OCI-LY7 (cell line): ENCODE measurements at places on chromosomes 12 and 14. TPM values are rescaled to one million over a fixed set of nuclear protein-coding genes. Genes with fewer than 3 reads are reported as not detected.
A peak's percentile ranks its signal among the peaks of the same experiment; 100 is the strongest.

DNA sequence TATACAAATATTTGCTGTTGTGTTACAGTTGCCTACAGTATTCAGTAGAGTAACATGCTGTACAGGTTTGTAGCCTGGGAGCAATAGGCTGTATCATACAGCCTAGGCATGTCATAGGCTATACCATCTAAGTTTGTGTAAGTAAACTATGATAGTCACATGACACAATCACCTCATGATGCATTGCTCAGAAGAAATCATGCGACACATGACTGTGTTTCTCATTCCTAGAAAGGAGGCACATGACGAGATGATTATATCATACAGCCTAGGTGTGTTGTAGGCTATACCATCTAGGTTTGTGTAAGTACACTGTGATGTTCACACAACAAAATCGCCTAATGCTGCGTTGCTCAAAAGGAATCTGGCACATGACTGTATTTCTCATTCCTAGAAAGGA, 31.9 kb downstream of the NOPCHAP1 start:
- DNase-seq: peak; percentile 8

DNA sequence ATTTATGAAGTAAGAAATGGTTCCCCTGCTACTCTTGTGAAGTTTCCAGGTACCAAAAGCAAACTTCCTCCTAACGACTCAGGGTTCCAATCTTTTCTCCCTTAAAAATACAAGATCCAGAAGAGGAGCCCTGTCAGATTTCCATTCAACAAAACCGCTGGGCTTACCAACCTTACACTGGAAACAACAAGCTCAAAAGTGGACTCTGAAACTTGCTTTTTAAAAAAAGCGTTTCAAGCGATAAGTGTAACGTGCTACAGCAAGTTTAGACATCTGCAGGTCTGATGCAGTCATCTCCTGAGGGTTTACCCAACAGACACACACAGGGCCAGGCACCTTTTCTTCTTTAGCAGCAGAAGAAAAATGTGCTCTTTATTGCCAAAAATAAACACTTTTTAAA, 6.9 kb upstream of the CREBL2 start:
- DNase-seq: no peak

GRCh38 chr12:122412851-122413433, 9.5 kb downstream of the CLIP1 start:
- no peak for DNase-seq

Gene AQP6
- total RNA-seq: not detected in 2 replicates

DNA sequence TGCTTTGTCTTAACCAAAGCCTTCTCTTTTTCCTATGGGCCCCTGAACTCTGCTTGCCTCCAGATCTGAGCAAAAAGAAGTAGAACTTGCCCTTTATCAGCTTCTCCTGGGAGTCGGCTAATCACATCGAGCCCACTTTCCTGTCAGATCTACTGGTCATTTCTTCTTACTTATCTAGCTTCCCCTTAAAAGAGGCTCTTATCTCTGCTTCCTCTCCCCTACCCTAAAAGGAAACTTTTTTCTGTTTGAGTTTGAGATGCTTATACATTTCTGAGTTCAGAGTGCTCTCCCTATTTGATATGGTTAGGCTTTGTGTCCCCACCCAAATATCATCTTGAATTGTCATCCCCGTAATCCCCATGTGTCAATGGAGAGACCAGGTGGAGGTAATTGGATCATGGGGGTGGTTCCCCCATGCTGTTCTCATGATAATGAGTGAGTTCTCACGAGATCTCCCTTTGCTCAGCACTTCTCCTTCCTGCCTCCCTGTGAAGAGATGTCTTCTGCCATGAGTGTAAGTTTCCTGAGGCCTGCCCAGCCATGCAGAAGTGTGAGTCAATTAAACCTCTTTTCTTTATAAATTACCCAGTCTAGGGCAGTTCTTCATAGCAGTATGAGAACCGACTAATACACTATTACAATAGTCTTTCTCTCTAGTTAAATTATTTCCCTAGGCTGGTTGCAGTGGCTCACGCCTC, 114.7 kb upstream of the AMN1 start:
- no peak for DNase-seq

DNA sequence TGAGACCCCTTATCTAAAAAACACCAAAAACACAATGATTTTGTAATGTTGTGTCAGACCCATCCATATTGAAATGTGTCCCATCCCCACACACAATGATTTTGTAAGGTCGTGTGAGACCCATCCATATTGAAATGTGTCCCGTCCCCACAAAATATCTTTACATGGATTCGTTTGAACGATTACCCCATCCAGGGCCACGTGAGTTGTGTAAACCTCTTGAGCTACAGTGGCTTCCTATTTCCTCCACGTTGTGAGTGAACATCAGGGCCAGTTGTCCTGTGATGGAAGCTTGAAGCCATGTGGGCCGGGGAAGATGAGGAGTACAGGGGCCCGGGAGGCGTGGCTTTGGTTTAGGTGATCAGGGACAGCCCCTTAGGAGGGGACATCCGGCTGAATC, 27.0 kb upstream of the ULK1 start:
- DNase-seq: no peak

Gene MIP
- 0.57 TPM in 1 of 2 replicates, not detected in the other for total RNA-seq

Gene SSTR1
- total RNA-seq: not detected in 2 replicates

DNA sequence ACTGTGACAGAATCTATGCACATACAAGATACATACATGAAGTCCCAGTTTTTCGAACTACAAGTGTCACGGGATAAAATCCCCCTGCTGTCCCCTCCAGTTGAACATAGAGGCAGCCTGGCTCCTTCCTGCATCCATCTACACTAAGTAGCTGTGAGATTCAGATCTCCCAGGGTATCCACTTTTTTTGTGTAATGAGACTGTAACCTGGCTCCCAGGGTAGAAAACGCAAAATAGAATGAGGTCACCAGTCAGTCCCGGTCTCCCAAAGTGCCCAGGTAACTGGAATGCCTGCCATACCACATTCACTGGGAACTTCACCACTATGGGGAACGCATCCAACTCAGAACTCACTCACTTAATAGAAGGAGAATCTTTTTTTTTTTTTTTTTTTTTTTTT, 67.8 kb downstream of the TMCC3 start:
- DNase-seq: no peak

DNA sequence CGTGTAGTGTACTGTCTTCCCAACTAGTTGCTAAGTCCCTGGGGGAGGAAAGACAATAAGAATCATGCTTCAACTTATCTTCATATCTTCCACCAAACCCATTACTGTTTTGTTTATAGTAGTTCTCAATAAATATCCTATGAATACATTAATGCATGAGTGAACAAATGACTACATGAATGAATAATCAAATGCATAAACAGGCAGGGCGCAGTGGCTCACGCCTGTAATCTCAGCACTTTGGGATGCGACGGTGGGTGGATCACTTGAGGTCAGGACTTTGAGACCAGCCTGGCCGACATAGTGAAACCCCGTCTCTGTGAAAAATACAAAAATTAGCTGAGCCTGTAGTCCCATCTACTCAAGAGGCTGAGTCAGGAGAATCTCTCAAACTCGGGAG, 32.1 kb upstream of the NR2C1 start:
- DNase-seq: no peak

DNA sequence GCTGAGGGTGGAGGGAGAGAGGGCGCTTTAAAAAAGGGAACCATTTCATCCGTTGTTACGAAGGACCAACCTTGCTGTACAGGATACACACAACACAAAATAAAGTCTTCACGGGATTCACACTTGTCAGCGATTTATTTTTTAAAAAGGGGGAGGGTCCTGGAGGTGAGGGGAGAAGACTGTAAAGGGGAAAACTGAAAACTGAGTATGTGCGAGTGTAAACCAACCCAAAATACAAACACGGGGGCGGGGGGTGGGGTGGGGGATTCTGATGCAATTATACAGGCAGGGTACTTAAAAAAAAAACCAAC, 499 bp upstream of the PRKAG1 start:
- DNase-seq: no peak

- DNase-seq: no peak
Observed at GRCh38 chr12:111068290-111068689, 147.9 kb upstream of the MYL2 start.

Gene ARHGAP9
- 105 and 111 TPM in 2 replicates for total RNA-seq

GRCh38 chr12:7113389-7113871, 4.4 kb upstream of the C1RL start:
- DNase-seq: peak; percentile 62

GRCh38 chr12:123391546-123392343, 7.8 kb downstream of the KMT5A start:
- DNase-seq: no peak

- DNase-seq: no peak
Observed at GRCh38 chr14:97218274-97218673, 421.1 kb downstream of the VRK1 start.

GRCh38 chr12:119229837-119230236, 51.1 kb downstream of the HSPB8 start:
- DNase-seq: peak; percentile 51

Gene KRT6C
- total RNA-seq: not detected in 2 replicates

Gene SLC4A8
- 6.7 and 9.8 TPM in 2 replicates for total RNA-seq

DNA sequence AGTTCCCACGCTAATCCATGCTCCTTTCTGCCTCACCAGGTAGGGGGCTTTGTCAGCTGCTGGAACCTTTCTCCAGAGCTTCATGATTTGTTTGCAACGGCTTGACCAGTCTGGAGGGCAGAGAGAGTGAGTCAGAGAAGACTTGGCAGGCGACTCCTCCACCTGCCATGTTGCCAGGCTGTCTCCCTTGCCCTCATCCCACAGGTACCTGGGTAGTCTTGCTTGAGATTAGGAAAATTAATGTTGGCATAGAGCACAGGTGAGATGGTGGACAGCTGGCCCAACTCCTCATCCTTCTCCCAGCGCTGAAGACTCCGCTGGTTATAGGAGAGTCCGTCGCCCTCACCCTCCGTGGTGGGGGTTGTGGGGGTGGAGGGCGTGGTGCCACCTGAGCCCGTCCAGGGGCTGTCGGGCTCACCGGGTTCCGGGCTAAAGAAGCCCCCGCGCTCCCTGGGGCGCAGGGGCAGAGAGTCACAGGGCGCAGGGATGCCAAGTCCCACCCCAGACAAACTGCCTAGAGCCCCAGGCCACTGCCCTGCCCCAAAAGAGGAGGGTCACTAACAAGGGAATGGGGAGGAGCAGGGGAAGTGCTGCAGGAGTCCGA, 18.6 kb downstream of the KMT2D start:
- DNase-seq: no peak

GRCh38 chr14:76917158-76917596, 91.0 kb downstream of the LRRC74A start:
- DNase-seq: peak; percentile 28

GRCh38 chr14:99389174-99389826, 91.4 kb downstream of the SETD3 start:
- peak; percentile 22 for DNase-seq

- DNase-seq: no peak
Observed at GRCh38 chr12:66331016-66331415, 28.7 kb downstream of the HELB start.

Gene ACRBP
- 9.3 and 9.4 TPM in 2 replicates for total RNA-seq

GRCh38 chr12:103178366-103179080, 221.0 kb downstream of the ASCL1 start:
- no peak for DNase-seq

- no peak for DNase-seq
Observed at GRCh38 chr12:120367233-120367923, 1.6 kb downstream of the MSI1 start.

Gene ABCC9
- not detected in 2 replicates for total RNA-seq

DNA sequence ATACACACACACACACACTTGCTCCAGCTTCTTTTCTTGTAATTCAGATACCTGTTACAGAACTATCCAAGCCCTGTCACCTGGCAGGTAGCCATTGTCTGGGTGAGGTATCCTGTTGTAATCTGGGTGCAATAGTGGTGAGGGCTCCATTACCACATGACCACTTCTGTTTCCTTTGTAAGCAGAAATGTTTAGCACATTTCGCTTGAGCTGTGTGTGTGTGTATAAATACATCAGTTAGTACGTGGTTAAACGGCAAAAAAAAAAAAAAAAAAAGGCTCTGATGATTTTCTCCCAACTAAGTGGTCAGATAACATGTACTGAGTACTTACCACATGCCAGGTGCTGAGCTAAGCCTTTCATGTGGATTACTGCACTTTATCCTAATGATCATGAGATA, 129.3 kb upstream of the SSTR1 start:
- DNase-seq: peak; percentile 17
